Stimulated activated CD8-positive, alpha-beta memory T cell treated with anti-CD3 and anti-CD28 coated beads, Interleukin-15, amount 100 ng/mL, for 1 hour (primary cell): ENCODE measurements at places on chromosomes 11 and 22.
A peak's percentile ranks its signal among the peaks of the same experiment; 100 is the strongest.

- DNase-seq, result no peak
Observed at GRCh38 chr11:123678246-123678645, 23.8 kb upstream of the SCN3B start.

DNA sequence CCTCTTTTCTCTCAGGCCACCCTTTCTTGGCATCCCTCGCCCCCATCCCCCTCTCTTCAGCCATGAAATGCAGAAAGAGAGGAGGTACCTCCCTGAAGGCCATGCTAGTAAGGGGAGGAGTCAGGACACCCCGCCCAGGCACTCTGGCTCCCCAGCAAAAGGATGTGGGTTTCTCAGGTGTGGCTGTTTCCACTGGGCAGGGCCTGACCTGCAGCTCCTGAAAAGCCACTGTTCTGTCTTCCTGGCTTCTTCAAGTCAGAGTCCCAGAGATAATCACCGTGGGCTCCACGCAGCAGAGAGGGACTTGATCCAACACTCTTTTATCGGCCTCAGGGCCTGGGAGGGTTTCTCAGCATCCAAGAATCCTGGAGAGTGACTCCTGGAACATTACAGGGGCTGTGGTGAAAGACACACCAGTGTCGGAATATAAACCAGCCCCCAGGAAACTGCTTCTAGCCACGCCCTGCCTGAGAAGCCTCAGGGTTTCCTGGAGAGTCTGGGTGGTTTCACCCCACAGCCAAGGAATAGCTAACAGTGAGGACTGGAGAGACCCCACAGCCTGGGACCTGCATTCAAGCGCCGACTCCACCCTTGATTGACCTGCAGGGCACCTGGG, 45.7 kb upstream of the TSPAN18 start:
- DNase-seq, result no peak

GRCh38 chr11:66619080-66619554, 2.7 kb downstream of the RBM14 start:
- no peak for DNase-seq

GRCh38 chr11:130314184-130314749, 450 bp downstream of the ZBTB44 start:
- peak; percentile 22 for DNase-seq

- no peak for DNase-seq
Observed at GRCh38 chr22:37959231-37959825, 5.8 kb downstream of the POLR2F start.

DNA sequence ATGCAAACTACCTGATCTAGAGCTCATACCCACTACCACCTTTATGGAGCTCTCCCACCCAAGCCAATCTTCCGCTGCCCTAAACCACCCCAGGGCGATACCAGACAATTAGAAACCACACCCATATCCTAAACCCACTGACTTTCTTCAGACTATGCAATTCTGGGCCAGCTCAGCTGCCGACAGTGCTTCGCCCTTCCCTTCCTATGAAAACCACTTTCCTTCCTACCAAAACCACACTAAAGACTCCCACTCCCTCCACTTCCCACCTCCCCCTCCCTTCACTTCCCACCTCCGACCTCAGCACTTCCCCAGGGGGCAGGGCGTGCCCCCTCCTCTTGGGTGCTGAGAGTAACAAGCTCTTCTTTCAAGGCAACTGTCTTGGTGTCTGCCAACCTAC, 25.1 kb downstream of the B3GAT1 start:
- DNase-seq, result no peak
